ENCODE measurements at places on chromosomes 16 and 17.

DNA sequence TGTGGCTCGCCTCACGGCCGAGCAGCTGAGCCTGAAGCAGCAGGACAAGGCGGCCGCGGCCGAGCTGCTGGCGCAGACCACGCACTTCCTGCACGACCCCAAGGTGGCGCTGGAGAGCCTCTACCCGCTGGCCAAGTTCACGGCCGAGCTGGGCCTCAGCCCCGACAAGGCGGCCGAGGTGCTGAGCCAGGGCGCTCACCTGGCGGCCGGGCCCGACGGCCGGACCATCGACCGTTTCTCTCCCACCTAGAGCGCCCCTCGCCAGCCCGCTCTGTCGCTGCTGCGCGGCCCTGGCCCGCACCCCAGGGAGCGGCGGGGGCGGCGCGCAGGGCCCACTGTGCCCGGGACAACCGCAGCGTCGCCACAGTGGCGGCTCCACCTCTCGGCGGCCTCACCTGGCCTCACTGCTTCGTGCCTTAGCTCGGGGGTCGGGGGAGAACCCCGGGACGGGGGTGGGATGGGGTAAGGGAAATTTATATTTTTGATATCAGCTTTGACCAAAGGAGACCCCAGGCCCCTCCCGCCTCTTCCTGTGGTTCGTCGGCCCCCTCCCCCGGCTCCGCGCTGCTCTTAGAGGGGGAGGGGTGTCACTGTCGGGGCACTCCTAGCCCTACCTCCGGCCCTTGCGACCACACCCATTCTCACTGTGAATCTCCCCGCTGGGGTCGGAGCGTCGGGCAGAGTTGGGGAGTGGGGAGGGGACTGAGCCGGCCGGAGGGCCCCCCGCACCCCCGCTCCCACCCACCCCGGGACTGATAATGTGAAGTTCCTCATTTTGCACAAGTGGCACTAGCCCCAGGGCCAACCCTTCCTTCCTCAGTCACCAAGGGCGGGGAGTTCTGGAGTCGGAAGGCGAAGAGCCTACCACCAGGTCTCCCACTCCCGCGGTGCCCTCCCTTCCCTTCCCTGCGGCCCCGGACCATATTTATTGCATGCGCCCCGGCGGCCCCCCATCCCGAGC lies 4.0 kb downstream of the HIC1 start:
- no peak for DNase-seq

GRCh38 chr17:64256913-64257807 lies 5.9 kb downstream of the TEX2 start:
- peak; percentile 78 for DNase-seq

- no peak for DNase-seq
These were observed 53.4 kb downstream of the MEOX1 start for GRCh38 chr17:43608313-43608712.

- DNase-seq: no peak
These were observed 63.9 kb upstream of the RPH3AL start for GRCh38 chr17:416293-417206.

DNA sequence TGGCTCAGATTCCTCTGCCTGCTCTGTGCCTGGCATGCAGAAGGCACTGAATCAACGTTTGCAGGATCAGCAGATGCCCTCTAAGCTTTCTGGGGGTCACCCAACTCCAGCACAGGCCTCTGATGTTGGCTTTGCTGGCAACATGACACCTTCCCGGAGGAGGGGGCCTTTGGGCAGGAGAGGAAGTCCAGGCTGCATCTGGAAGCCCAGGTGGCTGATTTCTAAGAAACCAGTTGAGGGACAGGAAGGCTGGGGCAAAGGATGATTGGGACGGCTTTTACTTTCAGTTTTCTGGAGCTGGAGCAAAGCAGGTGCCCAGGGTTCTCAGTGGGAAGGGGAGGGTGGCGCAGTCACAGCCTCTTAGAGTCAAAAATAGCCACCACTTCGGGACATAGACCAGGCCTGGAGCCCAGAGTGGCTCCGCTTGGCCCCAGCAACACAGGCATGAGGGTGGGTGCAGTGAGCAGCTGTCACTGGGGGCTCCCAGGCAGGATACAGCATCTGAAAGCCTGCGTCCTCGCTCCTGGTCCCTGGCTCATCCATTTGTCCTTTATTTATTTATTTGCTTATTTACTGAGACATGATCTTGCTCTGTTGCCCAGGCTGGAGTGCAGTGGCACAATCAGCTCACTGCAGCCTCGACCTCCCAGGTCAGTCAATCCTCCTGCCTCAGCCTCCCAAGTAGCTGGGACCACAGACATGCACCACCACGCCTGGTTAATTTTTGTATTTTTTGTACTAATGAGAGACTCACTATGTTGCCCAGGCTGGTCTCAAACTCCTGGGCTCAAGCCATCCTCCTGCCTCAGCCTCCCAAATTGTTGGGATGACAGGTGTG lies 15.1 kb downstream of the SOCS1 start:
- DNase-seq: no peak

- no peak for DNase-seq
These were observed 3.3 kb downstream of the ZNF652 start for GRCh38 chr17:49358641-49359247.

GRCh38 chr17:31388351-31388750 lies 3.1 kb upstream of the RAB11FIP4 start:
- no peak for DNase-seq

- DNase-seq: peak; percentile 95
These were observed 38.3 kb upstream of the HAPSTR1 start for GRCh38 chr16:9053006-9053601.

Data from neural progenitor cell (in vitro differentiated cells).